ENCODE measurements at places on chromosomes 13 and 19.

DNA sequence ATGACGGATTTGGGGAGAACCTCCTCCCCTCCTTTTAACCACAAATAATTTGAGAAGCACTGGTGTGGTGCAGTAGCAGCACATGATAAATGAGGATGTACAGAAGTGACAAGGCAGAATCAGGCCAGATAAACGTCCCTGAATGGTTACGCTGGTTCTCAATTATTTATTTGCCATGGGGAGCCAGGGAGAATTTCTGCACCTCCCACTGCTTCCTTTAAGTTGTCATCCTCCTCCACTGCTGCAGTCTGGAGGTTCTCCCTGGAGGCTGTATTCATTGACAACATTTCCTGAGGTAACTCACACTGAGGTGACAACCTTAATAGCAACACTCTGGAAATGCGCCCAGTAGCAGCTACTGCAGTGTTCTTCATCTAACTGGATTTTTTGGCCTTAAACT, 308.9 kb upstream of the SLITRK1 start:
- DNase-seq: no peak

DNA sequence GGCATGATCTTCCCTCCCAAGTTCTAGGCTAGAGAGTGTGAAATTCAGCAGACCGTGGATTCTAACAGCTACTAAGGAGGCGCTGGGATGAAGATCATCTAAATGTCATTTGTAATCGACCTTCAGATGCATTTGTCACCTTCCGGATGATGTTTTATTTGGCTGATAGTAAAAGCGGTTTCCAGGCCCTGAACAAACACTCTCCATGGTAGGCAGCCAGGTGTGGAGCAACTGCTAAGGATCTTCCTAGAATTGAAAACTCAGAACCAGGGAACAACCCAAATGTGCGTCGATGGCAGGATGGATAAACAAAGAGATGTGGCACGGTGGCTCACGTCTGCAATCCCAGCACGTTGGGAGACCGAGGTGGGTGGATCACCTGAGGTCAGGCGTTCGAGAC, 107.2 kb upstream of the CACNA1A start:
- peak; percentile 90 for DNase-seq

- DNase-seq: no peak
These were observed 403.6 kb upstream of the SLC10A2 start for GRCh38 chr13:103469771-103470170.

GRCh38 chr13:33340631-33341030, 55.1 kb upstream of the STARD13 start:
- DNase-seq: no peak

DNA sequence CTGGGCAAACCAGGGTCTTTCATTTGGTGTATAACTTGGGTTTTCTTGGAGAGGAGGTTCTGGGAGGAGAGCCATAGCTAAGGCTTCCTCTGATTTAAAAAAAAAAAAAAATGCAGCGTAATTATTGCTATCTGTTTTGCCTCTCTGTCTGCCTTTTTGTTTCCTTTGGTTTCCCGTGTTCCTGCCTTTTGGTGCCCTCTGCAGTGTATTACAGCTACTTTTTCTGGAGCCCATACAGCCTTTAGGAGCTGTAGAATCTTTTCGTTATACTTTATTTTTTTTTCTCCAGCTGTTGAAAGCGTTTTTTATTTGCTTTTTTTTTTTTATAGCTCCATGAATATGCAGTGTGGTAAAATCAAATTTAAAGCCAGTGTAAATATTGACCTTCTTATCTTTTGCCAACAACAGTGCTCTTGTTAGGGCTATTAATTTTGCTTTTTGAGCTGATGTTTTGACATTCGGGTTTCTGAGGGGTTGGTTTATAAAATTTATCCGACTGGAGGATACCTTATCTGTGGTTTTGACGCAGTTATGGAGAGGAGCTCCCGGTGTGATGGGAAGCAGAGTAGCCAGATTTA, 38.1 kb downstream of the ZNF493 start:
- peak; percentile 36 for DNase-seq

DNA sequence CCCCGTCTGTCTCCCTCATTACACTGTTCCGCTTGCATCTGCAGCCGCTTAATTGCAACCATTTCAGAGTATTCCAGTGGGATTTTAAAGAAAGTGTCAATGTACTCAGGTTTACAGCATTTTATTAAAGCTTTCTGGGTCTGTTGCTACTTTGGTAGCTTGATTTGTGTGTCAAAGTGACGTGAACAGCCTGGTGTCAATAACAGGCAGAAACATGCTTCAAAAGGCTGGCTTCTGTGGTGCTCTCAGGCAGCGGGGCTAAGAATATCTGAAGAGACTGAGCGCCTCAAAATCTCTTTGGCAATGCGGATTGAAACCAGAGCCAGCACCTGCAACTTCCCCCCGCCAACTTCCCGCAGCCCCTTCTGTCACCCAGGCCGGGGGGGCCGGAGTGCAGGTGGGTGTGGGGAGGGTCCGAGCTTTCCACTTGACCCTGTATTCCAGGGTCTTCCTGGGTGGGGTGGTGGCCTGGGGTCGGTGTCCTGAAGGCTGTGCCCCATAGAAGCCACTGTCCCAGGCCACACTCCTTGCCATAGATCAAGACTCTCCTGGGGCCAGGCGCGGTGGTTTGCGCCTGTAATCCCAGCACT, 81.2 kb downstream of the KDM4B start:
- DNase-seq: no peak
